ENCODE measurements at places on chromosomes 3 and 15.
A peak's percentile ranks its signal among the peaks of the same experiment; 100 is the strongest.

DNA sequence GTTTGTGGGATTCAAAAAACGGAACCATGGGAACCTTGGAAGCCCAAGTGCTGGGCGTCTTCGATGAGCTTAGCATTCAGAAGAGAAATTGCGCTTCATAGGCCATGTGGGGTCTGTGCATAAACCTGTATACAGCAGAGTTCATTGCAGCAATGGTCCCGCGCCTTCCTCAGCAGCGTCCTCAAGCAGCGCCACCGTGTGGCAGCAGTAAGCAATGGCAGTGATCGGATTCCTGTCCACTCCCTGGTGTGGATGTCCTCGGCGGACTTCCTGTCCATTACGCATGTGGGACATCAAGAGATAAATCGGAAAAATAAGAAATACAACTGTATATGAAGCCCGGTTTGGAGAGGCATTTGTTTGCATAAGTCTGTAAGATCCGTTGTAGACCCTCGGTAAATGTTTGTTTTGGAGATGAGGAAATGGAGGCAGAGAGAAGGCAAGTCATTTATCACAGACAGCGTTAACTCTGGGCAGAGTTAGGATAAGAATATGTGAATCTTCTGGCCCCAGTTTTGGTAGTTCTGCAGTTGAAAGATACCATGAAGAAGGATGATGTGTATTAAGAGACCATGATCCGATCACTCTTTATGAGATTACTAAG lies 57.7 kb downstream of the CNTN4 start:
- DNase-seq: no peak
- H3K4me3 ChIP-seq: no peak overlapping the region

DNA sequence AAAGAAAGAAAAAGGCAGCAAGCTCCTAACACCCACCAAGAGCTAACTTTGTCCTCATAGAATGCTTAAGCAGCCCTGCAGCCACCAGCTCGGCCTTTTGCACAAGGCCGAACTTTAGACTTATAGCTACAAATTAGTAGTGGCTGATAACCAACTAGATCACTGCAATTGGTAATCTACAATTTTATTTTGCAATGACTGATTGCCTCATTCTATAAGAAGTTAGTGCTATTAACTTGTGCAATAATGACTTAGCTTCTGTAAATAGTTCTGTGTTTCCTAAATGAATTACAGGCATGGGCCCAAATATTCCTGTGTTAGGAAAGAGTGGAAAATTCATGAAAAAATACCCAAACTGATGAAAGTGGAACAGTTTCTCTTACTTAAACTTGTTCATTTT lies 284.8 kb upstream of the CFAP20DC start:
- no peak overlapping the region for H3K27ac ChIP-seq
- DNase-seq: no peak
- H3K4me3 ChIP-seq: no peak overlapping the region
- H3K4me1 ChIP-seq: no peaks in the 10 kb centered on the region

- H3K27me3 ChIP-seq: no peaks in the 10 kb centered on the region
These were observed 29.5 kb upstream of the VEPH1 start for GRCh38 chr3:157532529-157533297.

GRCh38 chr15:67479781-67480505 lies 41.0 kb upstream of the C15orf61 start:
- no peaks in the 10 kb centered on the region for H3K4me1 ChIP-seq
- no peaks in the 10 kb centered on the region for H3K36me3 ChIP-seq
- DNase-seq: no peak
- no peak overlapping the region for H3K4me3 ChIP-seq

DNA sequence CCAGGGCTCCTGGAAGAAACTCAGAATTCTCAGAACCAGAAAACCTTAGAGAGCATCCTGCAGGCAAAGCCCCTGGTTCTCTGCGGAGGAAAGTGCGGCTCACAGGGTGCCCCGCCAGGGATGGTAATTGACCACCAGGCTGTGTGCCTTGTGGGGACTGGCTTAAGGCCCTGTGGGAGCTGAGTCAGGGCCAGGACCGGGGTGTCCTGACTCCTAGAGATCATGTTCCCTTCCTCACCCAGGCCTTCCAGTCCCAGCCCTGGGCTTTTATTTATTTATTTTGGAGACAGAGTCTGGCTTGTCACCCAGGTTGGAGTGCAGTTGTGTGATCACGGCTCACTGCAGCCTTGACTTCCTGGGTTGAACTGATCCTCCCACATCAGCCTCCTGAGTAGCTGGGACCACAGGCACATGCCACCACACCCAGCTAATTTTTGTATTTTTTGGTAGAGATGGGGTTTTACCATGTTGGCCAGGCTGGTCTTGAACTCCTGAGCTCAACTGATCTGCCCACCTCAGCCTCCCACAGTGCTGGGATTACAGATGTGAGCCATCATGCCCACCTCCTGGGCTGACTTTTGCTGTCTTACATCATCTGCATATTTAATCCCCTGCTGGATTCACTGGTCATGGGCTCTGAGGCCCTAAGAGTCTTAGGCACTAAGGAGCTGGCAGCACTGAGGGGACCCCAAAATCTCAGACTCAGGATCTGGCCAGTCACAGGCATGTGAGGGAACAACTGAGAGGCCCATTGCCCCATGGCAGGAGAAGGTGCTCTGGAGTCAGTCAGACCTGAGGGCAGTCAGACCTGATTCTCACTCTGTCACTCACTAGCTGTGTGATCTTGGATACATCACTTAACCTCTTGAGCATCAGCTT lies 20.4 kb upstream of the LAMP3 start:
- peaks cover 13% of the 10 kb centered on the region for H3K4me1 ChIP-seq
- H3K36me3 ChIP-seq: no peaks in the 10 kb centered on the region
- DNase-seq: no peak
- H3K27me3 ChIP-seq: no peaks in the 10 kb centered on the region

- H3K36me3 ChIP-seq: no peaks in the 10 kb centered on the region
- peaks cover 3% of the 10 kb centered on the region for H3K4me1 ChIP-seq
- no peak overlapping the region for H3K4me3 ChIP-seq
- DNase-seq: no peak
These were observed 85.7 kb downstream of the TBL1XR1 start for GRCh38 chr3:177111541-177111949.

GRCh38 chr3:153749070-153749610 lies 372.1 kb upstream of the ARHGEF26 start:
- no peak for DNase-seq
- H3K4me3 ChIP-seq: no peak overlapping the region
- H3K36me3 ChIP-seq: no peaks in the 10 kb centered on the region
- no peaks in the 10 kb centered on the region for H3K4me1 ChIP-seq
- H3K27me3 ChIP-seq: no peaks in the 10 kb centered on the region

DNA sequence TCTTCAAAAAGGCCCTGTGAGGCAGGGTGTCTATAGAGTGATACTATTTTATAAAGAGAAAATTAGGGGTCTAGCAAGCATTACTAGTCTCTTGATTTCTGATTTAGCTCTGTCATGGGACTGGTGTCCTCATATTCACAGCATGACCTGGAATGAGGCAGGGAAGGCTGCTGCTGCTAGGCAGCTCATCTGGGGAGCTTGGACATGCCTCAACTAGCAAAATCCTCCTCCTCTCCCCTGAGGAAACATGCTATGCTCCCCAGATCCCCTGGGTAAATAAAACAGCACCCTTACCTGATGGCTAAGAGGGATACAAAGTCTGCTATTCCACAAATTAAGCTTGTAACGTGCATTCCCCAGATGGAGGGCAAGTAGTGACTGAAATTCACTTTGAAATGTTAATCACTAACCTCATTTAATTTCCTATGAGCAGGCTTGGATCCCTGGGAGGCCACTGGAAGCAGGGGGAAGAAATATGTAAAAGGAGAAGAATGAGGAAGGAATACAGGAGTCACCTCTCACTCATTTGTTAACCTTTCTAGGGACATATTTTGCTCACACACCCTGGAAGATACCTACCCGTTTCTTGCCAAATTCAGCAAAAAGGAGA lies 709.4 kb downstream of the SQOR start:
- no peaks in the 10 kb centered on the region for H3K36me3 ChIP-seq
- no peaks in the 10 kb centered on the region for H3K27me3 ChIP-seq
- no peaks in the 10 kb centered on the region for H3K4me1 ChIP-seq

DNA sequence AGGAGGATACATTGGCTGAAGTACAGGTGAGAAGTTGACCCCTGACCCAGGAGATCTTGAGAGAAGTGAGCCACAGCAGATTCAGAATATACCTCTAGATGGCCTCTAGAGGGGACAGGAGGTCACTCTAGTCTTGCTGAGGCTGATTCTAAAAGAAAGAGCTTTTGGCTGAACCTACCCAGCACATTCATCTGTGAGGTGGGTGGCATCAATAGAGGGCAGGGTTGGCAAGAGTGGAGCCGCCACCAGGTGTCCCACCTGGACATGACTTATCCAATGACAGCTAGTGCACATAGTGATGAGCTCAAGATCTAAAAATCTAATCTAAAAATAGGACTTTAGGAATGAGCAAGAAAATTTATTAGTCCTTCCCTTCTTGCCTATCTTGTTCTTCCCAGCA lies 51.6 kb downstream of the CYP19A1 start:
- no peak overlapping the region for H3K27ac ChIP-seq
- H3K4me1 ChIP-seq: no peaks in the 10 kb centered on the region
- no peaks in the 10 kb centered on the region for H3K36me3 ChIP-seq
- H3K4me3 ChIP-seq: no peak overlapping the region
- DNase-seq: no peak
- H3K27me3 ChIP-seq: no peaks in the 10 kb centered on the region

GRCh38 chr3:161848376-161848775 lies 351.8 kb downstream of the OTOL1 start:
- no peak overlapping the region for H3K4me3 ChIP-seq
- no peaks in the 10 kb centered on the region for H3K27me3 ChIP-seq
- no peaks in the 10 kb centered on the region for H3K36me3 ChIP-seq

- H3K4me1 ChIP-seq: peaks cover 15% of the 10 kb centered on the region
- H3K4me3 ChIP-seq: no peak overlapping the region
- no peaks in the 10 kb centered on the region for H3K27me3 ChIP-seq
- H3K36me3 ChIP-seq: no peaks in the 10 kb centered on the region
- H3K27ac ChIP-seq: no peak overlapping the region
- no peak for DNase-seq
These were observed 43.7 kb upstream of the CD47 start for GRCh38 chr3:108134555-108134880.

- no peak for DNase-seq
- no peaks in the 10 kb centered on the region for H3K36me3 ChIP-seq
- no peaks in the 10 kb centered on the region for H3K4me1 ChIP-seq
- no peaks in the 10 kb centered on the region for H3K27me3 ChIP-seq
These were observed 153.9 kb upstream of the ARHGEF26 start for GRCh38 chr3:153967260-153967659.

DNA sequence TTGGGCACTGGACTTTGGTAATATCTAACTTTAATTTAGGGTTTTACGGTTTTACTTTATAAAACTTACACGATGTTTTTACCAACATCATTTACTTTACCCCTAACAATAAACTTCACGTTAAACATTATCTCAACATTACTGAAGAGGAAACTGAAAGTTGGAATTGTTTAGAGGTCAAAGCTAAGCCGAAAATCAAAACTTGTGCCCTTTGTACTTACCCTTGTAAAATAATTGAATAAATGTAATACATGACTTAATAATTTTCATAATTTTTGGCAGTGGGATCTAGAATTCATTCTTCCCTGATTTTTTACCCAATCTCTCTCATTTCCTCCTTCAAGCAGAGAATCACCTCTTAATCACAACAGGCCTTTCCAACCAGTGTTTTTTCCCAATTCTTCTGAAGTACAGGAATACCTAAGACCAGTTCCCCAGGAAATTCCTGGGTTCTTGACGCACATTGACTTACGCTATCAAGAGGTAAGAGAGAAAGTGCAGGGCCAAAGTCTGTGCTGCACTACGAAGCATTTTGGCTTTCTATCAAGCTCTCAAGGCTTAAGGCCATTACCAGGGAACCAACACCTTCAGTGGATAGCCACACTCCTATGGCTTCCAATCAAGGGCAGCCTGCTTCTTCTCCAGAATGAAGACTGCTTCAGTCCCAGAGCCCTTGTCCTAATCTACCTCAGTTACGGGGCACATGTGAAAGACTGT lies 11.9 kb upstream of the SEMA6D start:
- H3K36me3 ChIP-seq: no peaks in the 10 kb centered on the region
- no peak for DNase-seq
- H3K4me3 ChIP-seq: no peak overlapping the region

DNA sequence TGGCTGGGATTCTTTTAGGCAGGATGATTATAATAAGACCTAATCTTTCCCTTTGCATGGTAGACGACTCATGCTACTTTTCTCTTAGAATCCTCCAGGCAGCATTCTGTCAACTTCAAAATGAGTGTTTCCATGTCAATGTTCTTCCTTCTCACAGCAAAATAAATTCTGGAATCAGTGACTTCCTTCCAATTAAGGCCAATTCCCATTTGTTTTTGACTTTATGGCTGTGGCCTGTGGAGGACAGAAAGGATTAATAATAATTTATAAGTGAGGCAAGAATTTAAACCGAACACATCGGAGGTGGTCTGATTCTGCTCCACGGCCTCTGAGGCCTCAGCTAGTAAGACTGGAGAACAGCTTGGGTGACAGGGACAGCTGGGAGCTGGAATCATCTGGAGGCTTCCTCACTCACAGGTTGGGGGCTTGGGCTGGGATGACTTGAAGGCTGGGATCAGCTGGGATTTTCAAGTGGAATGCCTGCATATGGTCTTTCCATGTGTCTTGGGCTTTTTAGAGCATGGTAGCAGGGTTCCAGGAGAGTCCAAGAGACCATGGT lies 241.8 kb upstream of the MCTP2 start:
- no peaks in the 10 kb centered on the region for H3K27me3 ChIP-seq
- H3K36me3 ChIP-seq: no peaks in the 10 kb centered on the region
- DNase-seq: no peak
- H3K27ac ChIP-seq: no peak overlapping the region
- no peaks in the 10 kb centered on the region for H3K4me1 ChIP-seq

DNA sequence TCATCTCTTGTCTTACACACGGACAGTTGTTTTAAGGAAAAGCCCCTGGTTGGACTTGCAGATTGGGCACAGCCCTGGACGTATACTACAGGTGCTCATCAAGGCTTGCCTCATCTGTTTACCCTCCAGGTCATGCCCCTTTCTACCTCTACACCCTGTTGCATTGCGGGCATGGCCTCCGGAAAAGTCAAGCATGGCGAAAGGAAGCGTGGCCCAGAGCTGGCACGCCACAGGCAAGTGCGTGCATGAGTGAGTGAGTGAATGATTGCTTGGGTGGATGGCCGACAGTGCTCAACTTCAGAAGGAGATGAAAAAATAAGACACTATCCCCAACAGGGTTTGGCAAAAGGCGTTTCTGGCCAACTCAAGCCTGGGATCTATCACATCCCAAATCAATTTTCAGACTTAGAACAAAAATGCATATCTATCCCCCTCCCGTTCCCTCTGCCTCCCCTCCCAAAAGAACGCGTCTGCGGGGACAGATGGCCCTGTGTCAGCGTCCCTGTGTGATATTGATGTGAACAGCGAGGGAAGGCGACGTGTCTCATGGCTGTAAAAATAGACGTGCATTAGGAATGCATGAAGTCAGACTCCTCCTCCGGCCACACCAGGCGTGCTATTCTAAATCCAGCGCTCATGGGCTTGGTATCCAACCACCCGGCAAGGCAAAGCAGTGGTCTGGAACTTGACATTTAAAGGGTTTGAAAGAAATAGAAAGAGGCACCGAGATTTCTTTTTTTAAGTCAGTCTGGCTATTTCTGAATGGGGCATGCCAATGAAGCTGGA lies 96.0 kb downstream of the RPLP1 start:
- no peaks in the 10 kb centered on the region for H3K36me3 ChIP-seq
- no peak overlapping the region for H3K27ac ChIP-seq
- no peak for DNase-seq
- no peak overlapping the region for H3K4me3 ChIP-seq
- H3K27me3 ChIP-seq: peaks cover 4% of the 10 kb centered on the region
- no peaks in the 10 kb centered on the region for H3K4me1 ChIP-seq

GRCh38 chr3:126135071-126135405 lies 45.3 kb downstream of the ALDH1L1 start:
- no peak overlapping the region for H3K27ac ChIP-seq
- no peaks in the 10 kb centered on the region for H3K4me1 ChIP-seq
- H3K27me3 ChIP-seq: no peaks in the 10 kb centered on the region
- no peaks in the 10 kb centered on the region for H3K36me3 ChIP-seq
- DNase-seq: peak; percentile 33

All from adrenal gland (tissue), 19 donors.